ENCODE measurements at places on chromosomes 7 and 10.

- no peak for DNase-seq
These were observed 28.5 kb downstream of the OSBPL3 start for GRCh38 chr7:24951441-24951980.

GRCh38 chr10:114073395-114074186 is 29.9 kb downstream of the ADRB1 start:
- DNase-seq: no peak

- no peak for DNase-seq
These were observed 108.6 kb downstream of the PPP1R3A start for GRCh38 chr7:113810080-113810744.

GRCh38 chr10:79003183-79004100 is 65.3 kb upstream of the ZMIZ1 start:
- no peak for DNase-seq

DNA sequence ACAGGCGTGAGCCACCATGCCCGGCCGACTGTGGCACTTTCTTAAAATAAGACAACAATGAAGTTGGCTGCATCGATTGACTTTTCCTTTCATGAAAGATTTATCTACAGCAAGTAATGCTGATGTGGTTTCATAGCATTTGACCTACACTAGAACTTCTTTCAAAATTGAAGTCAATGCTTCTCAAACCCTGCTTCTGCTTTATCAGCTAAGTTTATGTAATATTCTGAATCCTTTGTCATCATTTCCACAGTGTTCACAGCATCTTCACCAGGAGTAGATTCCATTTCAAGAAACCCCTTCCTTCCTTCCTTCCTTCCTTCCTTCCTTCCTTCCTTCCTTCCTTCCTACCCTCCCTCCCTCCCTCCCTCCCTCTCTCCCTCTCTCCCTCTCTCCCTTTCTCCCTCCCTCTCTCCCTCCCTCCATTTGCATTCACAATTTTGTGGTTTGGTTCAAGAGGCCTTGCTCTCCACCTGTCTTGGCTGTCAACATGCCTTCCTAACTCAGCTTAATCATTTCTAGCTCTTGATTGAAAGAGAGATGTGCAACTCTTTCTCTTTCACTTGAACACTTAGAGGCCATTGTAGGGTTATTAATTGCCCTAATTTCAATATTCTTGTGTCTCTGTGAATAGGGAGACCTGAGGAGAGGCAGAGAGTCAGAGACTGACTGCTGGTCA is 52.1 kb downstream of the HDAC9 start:
- DNase-seq: no peak

DNA sequence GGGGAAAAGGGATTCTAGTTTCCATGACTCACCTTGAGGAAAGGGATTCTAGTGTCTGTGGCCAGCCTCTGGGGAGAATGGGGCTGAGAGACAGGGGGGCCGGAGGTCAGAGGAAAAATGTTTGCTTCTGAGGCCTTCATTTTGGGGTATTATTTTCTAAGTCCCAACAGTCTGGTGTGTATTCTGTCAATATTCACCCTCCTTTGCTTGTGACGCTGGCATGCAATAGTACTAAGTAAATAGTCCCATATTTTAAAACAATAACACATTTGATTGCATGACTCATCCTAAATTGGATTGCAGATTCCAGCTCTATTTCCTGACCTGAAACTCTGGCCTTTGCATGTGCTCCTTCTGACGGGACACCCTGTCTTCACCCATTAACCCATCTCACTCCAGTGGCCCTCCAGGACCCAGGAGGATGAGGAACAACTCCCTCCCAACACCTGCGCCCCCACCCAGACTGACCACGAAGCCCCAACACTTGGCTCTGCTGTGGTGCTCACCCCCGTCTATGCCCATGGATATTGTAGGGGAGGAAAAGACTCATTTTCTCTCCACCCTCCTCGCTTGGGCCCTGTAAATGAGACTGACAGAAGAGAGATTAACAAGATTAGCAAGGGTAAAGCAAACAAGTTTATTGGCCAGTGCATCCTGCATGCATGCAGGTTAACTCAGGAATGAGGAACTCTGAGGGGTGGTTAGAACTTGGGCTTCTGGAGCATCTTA is 495.6 kb upstream of the KLF6 start:
- no peak for DNase-seq

- DNase-seq: no peak
These were observed 39.4 kb upstream of the NPY start for GRCh38 chr7:24244554-24244953.

DNA sequence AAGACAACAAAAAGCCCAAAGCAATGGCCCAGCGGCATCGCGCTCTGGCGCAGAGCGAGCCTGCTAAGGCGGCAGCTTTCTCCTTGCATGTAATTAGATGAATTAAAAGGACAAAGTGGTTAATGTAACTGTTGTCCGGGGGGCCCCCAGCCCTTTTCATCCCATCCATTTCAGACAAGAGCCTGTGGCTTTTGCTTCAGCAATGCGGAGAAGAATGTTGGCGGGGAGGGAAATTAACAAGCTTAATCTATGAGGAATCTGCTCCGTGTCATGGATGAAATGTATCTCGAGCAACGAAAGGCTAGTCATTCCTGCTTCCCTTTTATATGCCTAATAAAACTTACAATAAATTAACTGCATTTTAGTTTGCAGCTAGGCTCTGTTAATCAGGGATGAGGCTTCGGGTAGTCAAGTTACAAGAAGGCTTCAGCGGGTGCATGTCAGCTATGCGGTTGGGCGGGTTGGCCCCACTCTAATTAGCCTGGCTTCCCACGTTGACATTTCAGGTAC is 203.3 kb downstream of the BUB3 start:
- DNase-seq: no peak

- DNase-seq: no peak
These were observed 72.7 kb downstream of the STK17A start for GRCh38 chr7:43655584-43655983.

DNA sequence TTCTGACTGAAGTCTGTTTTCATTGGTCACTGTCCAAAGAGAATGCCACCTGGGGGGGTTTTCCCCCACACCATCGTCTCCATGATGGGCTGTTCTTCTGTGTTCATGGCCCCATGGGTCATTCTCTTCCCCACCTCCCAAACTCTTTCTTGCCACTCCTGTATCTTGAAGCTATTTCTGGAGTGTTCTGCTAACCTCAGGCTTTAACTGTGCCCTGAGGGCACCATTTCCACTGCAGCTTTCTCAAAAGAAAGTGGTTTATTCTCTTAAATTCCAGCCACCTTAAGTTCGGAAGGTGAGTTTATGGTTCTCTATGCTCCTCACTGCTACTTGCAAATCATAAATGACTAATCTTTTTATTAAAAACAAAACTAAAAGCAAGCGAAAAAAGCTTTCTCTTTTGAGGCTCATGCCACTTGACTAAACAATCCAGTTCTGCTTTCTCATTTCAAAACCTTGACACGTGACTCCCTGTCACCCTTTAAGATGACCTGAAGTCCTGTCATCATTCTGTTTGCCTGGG is 7.4 kb upstream of the APBB1IP start:
- no peak for DNase-seq

DNA sequence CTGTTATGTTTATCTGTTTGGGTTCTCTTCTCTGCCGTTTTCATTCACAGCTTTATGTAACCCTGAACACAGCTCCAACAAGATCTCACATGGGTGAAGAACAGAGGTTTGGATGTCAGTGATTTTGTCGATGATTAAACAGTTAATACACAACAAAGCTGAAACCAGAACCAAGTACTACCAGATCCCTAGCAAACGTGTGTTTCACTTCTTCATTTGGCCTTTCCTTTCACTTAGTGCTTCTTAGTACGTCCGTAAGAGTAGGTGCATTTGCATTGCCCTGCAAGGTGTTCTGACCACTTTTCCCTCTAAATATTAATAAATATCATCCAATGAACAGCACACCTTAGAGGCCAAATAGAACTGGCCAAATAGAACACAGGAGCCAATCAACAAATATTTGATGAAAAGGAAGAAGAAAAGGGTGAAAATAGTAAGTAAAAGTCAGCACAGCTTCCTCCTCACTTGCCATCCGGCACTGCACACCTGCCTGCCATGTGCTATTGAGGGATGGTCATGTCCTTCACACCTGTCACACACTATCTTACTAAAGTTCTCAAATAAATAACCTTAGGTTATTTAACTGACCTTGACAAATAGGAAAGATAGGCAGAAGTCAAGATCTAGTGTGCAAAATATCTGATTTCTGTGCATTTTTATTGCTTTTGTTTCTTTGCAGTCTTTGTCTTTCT is 252.6 kb upstream of the ANKRD30A start:
- no peak for DNase-seq

- DNase-seq: no peak
These were observed 844.9 kb upstream of the PHF14 start for GRCh38 chr7:10128748-10129147.

DNA sequence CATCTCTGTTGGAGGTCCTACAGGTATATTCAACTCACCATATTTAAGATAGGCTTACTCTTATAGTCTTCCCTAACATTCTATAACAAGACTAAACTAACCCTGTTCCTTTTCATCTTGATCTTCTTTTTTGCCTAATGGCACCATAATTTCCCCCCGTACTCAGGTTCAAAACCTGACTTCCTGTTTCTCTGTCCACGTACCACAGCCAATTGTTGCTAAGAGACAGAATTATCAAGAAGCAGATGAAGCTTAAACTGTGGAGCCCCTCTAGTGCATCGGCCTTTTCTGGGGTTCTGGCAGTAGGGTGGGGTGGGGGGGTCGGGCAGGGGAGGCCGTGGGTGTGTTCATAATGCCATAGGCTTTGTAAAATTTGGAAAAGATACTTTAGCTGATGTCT is 109.2 kb downstream of the EVX1 start:
- DNase-seq: no peak

GRCh38 chr7:152664636-152665035 is 11.3 kb downstream of the XRCC2 start:
- DNase-seq: no peak

- DNase-seq: no peak
These were observed 71.2 kb downstream of the WNT2 start for GRCh38 chr7:117251687-117252086.

DNA sequence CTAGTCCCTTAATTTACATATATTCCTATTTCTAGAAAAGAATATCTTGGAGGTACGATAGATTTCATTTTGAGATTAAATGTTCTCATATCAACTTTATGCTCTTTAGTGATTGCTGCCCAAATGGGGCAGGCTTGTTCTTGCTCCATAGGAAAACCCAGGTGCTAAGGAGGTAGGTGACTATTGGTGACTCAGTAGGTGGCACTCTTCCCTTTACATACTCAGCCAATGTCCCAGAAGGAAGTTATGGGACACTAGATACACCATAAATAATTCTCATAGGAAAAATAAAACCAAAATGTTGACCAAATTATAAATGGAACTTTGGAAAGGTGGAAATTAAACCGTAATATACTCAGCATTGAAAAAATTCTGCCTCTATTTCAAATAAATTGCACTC is 4.0 kb downstream of the SKAP2 start:
- no peak for DNase-seq

DNA sequence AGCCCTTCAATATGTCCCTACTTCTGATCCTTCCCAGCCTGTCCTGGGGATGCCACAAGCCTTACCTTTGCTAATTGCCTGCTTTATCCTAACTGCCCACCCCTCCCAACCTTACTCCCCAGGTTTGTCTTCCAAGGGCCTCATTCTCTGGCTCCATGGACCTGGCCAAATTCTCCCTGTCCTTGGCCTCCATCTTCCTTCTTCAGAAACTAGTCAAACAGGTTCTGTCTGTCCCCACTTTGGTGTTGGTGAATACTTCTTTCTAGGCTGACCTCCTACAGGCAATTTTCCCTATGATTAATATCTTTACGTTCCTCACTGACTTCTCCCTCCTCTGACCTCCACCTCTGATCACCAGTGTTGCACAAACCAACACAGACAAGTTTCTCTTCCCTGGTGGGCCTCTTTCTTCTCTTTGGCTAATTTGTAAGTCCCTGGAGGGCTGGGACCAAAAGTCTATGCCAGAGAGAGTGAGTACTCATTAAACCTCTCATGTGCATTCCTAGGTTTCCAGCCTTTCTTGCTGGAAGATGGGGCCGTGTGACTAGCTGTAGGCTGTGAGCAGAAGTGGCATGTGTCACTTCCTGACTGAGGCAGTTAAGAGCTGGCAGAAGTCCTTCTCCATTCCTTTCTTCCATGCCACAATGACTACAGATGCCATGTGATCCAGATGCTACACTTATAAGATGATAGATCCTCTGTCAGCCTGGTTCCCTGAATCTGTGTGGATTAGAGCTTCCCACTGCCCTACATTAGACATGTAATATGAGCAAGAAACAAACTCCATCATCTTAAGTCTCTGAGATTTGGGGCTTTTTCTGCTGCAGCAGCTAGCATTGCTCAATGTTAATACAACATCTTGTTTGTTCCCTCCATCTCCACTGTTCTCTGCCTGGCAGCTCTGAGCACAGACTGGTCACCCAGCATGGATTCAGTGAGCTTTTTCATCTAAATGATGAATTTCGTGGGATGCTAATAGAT is 382.7 kb downstream of the RPS24 start:
- DNase-seq: no peak

DNA sequence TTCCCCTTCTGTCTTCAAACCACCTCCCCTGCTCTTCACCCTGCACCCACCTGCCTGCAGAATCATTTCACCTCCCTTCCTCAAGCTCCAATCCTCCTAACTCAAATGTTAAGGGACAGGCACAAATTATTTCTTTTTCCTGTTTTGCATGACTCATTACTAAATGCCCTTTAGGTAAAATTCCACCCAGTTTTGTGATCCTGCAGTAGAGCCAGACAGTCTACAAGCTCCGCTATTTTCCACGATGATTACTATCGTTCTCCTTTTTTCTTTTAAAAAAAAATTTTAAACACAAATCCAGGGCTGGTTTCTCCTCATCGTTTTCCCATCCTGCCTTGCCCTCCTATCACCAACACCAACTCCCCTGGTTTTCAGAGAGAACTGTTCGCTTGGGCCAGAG is 186.8 kb upstream of the YAE1 start:
- no peak for DNase-seq

DNA sequence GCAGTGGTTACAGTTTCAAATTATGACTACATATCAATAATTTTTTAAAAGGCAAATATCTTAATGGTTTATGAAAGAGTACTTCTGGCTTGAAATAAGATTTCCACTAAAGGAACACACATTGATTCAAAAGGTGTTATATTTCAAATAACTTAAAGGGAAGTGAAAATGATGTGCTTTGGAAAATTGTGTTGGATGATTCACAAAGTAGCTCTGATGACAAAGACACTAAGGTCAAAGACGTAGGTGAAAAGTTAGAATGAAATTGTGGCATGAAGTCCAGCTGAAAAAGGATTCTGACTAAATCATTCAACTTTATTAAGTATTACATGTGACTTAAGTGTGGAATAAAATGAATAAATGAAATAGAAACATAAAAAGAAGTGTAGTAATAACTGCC is 20.8 kb upstream of the OR2A5 start:
- DNase-seq: no peak

DNA sequence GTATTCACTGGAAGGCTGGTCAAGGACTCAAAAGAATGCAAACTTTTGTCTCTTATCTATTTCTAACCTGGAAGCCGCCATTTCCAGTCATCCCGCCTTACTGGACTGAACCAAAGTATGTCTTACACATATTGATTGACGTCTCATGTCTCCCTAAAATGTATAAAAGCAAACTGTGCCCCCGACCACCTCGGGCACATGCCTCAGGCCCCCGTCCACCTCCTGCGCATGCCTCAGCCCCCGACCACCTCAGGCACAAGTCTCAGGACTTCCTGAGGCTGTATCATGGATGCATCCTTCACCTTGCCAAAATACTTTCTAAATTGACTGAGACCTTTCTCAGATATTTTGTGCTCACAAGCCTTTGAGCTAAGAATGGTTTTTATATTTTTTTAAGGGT is 148.6 kb downstream of the PTPRN2 start:
- no peak for DNase-seq
